Fibroblast of skin of right biceps (primary cell): ENCODE measurements at places on chromosomes 7 and 10.

DNA sequence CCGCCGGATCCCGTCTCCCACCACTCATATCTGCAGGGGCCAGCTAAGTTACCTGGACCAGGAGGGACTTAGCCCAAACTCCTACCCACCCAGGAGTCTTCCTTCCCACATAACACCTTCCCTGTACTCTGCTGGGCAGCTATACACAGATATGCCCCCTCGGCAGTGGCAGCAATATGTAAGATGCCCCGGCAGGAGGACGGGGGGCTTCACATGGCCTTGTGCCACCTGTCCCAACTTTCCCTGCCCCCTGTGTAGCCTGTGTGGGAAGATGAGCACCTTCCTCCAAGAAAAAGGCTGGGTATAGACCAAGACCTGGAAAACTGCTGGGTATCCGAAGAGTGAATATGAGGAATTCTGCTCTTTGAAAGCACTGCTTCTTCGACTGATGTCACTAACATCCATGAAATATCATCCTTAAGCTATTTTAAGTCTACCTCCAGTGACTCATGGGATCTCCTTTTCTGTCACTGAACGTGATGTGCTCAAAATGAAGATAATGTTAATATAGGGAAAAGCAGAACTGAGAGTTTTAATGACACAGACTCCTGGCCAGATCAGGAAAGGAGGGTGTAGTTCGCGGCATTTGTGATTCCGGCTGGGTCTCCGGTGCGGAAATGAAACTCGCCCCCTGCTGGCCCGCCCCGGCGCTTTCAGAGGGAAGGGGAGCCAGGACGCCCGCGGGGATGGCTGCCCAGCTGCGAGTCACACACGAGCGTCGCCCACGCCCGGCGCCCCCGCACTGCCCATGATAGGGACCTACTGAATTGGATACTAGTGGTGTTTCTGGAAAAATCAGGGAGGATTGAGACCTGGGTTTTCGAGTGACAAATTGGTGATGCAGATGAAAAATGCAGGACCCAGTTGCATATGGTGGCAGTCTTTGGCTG is 256.9 kb upstream of the NFE2L3 start:
- peak; percentile 35 for DNase-seq

- peak; percentile 94 for DNase-seq
Measured at GRCh38 chr10:77111611-77112550, 525.7 kb downstream of the KCNMA1 start.

- DNase-seq: peak; percentile 78
Measured at GRCh38 chr10:110576220-110576619, 8.7 kb downstream of the SMC3 start.

DNA sequence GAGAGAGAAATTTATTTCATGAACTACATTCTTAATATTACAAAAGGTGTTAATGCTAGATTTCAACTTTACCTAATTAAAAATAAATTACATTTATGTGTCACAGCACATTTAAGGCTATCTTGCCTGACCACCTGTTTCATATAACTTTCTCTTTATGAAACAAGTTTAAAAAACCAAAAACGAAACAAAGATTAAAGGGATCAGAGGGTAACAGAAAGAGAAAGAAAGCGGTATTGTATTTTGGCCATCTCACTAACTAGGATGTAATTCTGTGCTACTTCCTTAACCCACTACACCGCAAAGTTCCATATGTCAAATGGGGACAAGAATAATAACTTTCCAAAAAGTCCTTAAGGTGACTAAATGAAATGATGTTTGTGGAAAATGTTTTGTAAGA is 6.3 kb upstream of the RHOBTB1 start:
- no peak for DNase-seq

DNA sequence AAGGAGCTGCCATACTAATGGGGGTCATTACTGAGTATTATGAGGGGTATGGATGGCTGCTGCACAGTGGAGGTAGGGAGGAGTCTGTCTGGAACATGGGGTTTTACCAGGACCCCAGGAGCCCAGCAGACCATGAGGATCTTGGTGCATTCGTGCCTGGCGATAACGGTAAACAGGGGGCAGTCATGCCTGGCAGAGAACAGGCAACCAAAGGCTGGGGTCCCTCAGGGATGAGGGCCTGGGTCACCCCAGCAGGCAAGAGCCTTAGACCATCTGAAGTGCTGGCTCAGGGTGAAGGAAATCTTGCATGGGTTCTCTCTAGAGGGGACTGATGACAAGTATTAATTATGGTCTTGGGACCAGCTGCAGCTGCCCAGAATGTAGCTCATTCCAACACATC is 46.1 kb downstream of the MYL10 start:
- DNase-seq: no peak

DNA sequence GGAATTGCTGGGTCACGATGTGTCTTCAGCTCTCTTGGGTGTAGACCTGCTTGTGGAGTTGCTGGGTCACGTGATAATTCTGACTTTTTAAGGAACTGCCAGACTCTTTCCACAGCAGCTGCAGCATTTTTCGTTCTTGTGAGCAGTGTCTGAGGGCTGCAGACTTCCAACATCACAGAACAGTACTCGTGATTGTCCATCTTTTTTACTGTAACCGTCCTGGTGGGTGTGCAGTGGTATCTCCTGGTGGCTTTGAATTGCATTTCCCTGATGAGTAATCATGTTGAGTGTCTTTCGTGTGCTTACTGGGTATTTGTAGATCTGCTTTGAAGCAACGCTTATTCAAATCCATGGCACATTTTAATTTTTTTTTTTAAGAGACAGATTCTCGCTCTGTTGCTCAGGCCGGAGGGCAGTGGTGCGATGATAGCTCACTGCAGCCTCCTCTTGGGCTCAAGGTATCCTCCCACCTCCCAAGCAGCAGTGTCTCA is 22.7 kb downstream of the INPP5A start:
- no peak for DNase-seq

- peak; percentile 48 for DNase-seq
Measured at GRCh38 chr10:24617771-24618396, 105.8 kb downstream of the ARHGAP21 start.

- peak; percentile 51 for DNase-seq
Measured at GRCh38 chr7:40498924-40499510, 364.2 kb downstream of the SUGCT start.

GRCh38 chr10:116262678-116263077 is 10.3 kb downstream of the GFRA1 start:
- no peak for DNase-seq

DNA sequence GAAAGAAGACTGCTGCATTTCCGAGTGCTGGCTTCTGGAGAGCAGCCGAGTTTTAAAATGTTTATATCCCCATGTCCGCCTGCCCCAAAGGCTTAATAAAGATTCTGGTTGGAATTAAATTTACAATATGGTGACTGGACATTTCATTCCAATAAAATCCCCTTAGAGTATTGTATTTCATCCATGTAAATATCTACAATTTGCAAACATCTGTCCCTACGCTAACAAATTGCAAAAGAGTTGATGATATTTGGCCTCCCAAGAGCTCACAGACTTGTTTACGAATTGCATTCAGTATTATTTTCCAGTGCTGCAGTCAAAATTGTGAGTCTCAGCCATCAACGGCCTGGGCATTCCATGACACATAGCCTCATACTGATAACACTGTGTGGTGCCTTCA is 50.1 kb downstream of the PLEKHS1 start:
- DNase-seq: no peak

DNA sequence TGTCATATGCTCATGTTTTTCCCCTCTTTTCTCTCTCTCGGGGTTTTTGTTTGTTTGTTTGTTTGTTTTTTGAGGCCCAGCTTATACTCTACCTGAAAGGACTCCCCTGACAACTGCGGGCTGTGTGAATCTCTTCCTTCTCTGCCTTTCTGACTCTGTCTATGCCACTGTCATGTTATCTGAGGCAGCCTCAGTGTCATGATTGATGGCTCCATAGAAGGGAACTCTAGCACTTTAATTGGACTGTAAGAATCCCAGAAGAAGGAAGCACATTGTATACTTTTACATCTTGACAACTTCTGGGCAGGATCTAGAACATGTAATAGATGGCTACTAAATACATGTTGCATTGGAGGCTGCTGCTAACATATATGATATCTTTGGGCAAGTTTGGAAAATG is 25.4 kb downstream of the AKR1B15 start:
- no peak for DNase-seq

GRCh38 chr7:148772297-148773089 is 73.8 kb downstream of the CUL1 start:
- peak; percentile 94 for DNase-seq

DNA sequence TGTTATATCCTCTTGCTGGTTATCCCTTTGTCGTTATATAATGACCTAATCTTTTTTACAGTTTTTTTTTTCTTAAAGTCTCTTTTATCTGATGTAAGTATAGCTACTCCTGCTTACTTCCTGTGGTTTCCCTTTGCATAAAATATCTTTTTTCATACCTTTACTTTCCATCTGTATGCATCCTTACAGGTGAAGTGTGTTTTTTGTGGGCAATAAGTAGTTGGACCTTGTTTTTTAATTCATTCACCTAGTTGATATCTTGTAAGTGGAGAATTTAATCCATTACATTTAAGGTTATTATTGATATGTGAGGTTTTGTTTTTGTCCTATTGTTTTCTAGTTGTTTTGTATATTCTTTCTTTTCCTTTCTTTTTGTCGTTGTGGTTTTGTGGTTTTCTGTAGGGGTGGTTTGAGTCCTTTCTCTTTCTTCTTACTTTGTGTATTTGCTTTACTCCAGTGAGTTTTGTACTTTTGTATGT is 168.6 kb downstream of the MLLT10 start:
- no peak for DNase-seq

DNA sequence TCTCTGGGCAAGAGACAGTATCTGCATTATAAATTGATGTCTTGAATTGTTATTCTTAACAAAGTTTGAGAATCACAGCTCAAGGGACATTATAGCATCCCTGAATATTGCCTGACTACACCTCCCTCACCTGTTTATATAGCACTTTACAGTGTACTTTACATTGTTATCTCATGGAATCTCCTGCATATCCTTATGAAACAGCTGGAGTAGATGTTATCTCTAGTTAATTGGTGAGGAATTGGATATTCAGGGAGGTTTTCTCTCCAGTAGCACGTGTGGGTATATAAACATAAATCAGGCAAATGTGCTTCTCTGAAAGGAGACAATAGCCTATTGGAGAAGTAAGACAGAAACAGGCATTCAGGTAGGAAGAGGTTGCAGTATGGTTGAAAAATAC is 117.2 kb downstream of the SRI start:
- DNase-seq: no peak

DNA sequence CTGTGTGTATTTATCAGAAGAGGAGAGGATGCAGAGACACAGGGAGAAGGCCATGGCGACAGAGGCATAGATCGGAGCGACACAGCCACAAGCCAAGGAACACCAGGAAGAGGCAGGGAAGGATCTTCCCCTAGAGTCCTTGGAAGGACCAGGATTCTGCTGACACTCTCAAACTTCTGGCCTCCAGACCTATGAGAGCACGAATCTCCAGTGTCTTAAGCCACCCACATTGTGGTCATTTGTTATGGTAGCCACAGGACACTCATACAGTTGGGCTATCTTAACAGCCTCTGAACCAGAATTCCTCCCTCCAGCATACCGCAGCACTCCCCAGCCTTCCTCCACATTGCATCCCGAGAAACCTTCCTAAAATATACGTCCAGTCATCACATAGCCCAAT is 367.0 kb upstream of the MGMT start:
- DNase-seq: no peak

GRCh38 chr10:89563861-89564478 is 28.6 kb upstream of the SLC16A12 start:
- peak; percentile 54 for DNase-seq

DNA sequence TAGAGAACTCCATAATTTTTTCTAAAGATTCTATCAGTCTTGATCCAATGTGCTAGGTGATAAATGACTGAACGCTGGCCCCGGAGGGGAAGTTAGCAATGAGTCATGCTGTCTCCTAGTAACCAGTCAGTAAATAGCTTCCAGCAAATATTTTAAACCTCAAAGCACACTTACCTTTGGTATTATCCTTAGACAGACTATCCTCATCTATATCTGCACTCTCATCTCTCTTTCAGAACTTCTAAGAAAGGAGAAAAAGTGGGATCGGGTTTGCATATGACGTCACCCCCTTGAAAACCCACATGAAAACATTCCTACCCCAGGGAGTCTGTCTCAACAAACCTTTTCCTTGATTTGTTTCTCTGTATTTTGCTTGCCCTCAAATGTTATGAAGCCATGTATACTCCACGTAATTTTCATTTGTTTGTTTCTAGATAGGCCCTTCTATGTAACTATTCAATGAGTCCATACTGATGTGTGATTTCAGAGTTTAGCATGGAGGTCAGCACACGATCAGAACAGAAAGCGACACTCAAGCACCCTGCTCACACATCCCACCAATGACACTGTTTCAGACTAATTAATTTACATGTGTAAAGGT is 174.9 kb upstream of the NRP1 start:
- peak; percentile 88 for DNase-seq

- DNase-seq: no peak
Measured at GRCh38 chr7:114422507-114423501, 8.2 kb downstream of the FOXP2 start.

DNA sequence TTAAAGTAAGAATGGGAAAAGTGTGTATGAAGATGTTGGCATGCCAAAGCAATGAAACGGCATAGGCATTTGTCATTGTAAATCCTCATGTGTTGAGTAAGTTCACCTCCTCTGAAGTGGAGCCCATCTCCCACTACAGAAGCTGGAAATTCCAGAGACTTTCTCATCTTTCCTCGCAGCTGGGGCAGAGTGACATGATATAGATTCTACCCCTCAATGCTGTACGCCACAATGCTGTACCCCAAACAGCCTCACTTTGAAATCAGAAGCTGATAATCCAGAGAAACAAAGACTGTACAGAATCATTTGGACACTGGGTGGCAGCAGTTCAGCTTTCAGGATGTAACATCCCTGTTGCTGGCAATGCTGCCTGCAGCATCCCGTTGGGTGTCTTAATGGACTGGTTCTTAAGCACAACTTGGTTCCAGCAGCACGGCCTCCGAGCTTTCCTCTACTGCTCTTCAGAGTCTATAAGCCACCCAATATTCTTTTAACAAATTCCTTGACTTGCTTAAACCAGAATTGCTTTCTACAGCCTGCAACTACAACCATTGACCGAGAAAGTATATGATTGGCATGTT is 18.8 kb downstream of the ZC3HAV1L start:
- DNase-seq: peak; percentile 65

DNA sequence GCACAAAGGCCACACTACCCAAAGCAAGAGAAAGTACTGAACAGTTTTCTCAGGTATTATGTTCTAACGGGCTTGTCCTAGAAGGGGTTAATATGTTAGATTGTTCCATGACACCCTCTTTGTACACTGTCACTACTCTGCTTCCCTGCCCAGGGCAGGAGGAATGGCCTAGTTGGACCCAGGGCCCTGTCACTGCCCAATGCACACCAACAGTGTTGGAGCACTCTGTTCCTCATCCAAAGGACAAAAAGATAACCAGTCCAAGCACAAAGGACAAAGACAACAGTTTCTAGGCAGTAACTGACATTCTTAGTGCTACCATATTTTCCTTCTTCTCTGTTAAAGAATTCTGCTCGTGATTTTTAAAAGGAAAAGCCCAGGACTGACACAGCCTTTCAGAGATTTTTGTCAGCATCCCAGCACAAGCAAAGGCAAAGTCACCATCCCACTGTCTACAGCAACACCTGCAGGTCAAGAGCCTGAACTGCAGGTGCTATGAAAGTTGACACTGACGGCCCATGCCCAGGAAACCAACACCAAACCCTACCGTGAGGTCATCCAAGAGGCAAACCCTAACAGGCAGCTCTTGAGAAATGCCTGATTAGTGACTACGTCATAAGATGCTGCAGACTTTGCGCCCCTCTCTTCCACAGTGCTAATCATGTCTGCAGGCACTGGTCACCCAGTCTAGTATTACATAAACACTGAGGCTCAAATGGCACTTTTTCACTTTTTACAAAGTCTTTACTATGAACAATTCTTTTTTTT is 13.2 kb downstream of the NUDCD3 start:
- peak; percentile 77 for DNase-seq
